Activated CD4-positive, CD25-positive, alpha-beta regulatory T cell treated with anti-CD3 and anti-CD28 coated beads, Interleukin-2, amount 50 U/mL, for 16 hours (primary cell): ENCODE measurements at places on chromosomes 16 and 17.

DNA sequence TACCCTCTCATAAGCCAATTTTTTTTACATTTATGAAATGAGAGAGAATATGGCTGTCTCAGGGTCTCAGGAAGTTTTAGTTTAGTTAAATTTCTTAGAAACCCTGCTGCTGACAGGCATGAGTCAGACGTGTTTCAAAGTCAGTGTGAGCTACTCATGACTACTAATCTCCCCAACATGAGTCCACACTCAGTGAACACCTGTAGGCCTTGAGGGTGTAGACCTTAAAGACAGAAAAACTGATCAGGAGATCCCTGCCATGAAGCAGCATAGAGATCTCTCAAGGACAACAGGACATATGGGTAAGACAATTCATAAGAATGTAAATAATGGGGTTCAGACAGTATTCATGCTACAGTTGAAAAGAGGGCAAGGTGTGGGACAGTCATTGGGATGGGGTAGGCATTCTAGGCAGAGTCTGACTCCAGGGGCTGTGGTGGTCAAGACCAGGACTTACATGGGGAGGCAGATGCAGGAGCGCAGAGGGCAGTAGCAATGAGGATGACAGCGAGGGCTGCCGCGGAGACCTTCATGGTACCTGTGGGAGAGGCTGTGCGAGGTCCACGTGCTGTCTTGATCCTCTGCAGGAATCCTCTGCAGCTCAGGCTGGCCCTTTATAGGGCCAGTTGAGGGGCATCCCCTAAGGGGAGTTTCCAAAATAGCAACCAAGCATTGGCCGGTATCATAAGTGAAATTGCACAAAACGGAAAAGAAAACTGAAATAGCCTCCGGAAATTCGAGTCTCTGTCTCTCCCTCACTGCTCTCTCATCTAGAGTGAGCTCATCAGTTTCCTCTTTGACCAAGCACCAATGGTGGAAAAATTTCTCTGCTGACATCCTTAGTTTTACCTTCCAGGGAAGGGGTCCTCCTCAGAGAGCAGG lies at the start of gene CCL5:
Gene CCL5, minus strand, starts transcription at position 588 of the 882 bp plus-strand sequence.
- DNase-seq, result no peak

DNA sequence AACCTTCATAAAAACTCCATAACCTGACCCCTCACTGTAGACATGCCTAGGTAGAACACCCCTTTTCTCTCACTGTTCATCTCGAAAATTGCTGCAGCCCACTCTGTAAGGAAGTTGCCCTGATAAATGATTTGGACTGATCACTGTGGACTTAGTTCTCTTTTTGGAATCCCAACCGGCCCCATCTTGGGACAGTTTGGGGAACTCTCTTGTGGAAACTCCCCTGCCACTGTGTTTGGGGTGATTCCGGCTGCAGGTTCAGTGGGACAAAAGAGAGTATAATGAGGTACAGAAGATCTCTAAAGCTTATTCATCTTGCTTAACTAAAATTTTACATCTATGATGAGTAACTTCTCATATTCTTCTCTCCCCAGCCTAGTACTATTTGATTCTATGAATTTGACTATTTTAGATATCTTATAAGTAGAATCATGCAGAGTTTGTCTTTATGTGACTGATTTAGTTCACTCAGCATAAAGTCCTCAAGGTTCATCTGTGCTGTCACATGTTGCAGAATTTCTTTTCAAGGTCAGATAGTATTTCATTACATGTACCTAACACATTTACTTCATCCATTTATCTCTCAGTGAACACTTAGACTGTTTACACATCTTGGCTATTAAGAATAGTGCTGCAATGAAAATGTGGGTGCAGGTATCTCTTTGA lies 84.9 kb downstream of the ABCA8 start:
- DNase-seq, result no peak

DNA sequence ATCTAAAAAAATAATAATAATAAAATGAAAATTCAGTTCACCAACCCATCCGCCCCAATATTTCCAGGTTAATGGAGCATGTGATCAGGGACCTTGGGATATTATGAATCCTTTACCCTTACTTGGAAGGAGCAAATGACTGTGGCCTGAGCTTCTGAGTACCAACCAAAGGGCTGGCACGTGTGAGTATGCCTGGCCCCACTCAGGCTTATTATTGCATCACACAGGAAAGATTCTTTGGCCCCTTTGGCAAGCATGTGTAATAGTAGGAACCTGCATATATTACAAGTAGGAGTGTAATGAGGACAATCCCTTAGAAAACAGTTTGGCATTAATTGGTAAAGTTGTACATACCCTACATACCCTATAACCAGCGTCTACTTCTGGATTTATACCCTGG lies 7.2 kb upstream of the C17orf78 start:
- no peak for DNase-seq

DNA sequence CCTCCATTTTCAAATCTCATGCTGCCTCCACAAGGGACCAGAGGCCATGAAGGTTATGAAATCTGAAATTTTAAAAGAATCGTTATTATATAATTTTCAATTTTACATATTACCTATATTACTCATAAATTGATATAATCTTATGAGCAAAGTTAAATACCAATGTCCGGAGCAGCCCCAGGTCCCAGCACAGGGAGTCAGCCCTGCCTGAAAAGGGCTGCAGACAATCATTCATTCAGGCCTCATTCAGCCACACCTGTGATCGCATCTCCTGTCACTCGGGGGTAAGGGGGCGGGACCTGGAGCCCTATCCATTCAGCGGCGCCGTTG lies 172.5 kb downstream of the AHSP start:
- no peak for DNase-seq

GRCh38 chr16:4092547-4093265 lies 23.5 kb downstream of the ADCY9 start:
- no peak for DNase-seq

DNA sequence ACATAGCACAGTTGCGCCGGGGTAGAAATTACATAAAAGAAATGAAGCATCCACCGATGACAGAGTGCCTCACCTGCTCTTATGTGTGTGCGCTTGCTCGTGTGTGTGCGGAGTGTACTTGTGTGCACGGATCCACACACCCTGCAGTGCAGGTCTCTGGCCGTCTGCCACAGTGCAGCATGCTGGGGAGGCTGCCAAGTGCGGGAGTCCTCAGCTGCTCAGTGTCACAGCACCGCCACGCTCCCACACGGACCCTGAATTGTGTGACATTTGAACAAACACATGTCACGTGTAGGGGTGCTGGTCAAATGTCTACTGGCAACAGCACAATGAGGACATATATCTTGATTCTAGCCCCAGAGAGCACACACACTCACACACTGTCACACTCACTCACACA lies 243.0 kb upstream of the MYOCD start:
- no peak for DNase-seq

DNA sequence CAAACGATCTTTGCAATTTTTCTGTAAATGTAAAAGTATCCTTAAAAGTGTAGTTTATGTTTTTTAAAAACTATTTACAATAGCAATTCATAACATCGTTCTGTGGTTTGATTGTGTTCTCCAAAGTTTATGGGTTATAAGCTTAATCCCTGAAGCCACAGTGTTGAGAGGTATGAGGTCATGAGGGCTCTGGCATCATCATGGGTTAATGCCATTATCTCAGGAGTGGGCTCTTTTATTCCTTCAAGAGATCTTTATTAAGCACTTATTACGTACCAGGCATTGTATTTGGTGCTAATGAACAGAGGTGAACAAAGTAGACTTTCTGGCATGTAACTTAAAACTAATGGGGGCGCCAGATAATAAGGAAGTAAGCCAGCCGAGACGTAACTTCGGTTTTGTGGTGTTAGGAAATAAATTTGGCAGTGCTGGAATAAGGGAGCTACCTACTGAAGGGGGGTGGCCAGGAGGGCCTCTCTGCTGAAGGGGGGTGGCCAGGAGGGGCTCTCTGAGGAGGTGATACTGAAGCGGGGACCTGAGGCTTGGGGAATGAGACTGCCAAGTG lies 158.1 kb downstream of the VPS53 start:
- no peak for DNase-seq

DNA sequence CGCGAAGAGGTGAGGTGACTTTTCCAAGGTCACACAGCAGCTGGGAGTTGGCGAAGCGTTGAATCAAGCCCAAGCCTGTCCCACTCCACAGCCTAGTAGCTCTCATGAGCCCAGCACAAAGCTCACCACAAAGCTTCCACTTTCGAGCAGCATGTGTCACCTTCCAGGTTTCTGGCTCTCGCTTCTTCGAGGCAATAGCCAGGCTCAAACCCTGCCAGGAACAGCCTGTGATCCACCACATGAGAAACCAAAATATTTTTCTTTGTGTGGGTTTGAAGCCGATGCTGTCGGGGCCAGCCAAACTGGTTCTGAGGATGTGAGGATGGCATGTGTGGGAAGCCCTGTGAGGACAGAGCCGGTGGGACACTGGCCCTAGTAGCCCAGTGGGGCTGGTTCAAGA lies 68.1 kb downstream of the COG7 start:
- DNase-seq, result no peak
